ENCODE measurements at places on chromosomes 5 and 9. TPM values are rescaled to one million over a fixed set of nuclear protein-coding genes. Genes with fewer than 3 reads are reported as not detected.

DNA sequence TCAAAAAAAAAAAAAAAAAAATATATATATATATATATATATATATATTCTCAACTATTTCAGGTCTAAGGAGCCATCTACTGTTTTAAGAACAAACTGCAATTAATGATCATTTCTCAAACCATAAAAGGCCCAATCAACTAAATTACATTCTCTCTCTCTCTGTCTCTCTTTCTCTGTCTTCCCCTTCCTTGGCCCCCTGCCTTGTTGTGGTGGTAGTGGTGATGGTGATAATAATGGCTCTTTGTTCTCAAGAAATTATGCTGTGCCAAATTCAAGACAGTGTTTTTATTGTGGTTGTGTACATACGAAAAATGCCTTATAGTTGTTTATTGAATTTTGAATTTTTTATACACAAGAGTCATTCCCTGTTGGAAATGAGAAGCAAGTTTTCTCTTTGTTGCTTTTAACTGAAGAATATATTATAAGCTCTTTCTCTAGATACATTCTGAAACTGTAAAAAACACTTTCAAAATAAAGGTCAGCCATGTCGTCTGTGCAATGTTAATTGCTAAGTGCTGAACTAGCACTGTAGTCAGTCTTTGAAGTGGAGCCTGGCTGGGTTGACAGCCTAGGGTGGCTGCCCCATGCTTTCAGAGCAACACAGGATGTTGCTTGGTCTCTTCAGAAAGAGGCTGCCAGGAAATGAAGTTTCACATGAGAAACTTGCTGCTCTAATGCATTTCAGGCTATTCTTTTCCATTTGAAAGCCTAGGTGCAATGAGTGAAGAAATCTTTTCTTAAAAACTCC, 96.0 kb downstream of the HINT1 start:
- DNase-seq = no peak

DNA sequence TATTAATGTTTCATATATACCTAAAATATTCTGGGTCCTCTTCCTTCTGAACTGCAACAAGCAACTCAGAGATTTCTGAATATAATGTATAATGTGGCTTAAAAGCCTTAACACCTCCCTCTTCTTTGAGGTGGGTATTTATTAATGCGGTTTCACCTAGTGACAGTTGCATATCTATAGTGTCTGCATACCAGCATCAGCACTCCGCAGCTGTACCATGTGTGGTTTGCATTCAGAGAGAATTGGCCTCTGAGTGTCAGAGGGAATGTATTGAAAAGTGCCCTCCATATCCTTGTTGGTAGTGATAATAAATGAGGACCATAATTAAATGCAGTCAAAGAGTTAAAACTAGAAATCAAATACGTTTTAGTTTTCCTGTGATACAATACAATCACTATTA, 256.6 kb upstream of the ARRDC3 start:
- DNase-seq = no peak

DNA sequence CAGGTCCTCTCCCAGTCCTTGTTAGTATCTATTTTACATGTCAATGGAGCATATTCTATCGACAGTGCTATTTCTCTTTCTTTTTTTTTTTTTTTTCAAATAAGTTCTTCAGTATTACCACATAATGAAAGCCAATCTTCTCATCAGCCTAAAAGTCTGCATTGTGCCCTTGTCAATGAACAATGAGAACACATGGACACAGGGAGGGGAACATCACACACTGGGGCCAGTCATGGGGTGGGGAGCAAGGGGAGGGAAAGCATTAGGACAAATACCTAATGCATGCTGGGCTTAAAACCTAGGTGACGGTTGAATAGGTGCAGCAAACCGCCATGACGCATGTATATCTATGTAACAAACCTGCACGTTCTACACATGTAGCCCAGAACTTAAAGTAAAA, 47.7 kb upstream of the TEX48 start:
- DNase-seq = no peak

- DNase-seq = no peak
These were observed 42.3 kb downstream of the BASP1 start for GRCh38 chr5:17259630-17260257.

GRCh38 chr5:74294231-74294705, 346.3 kb downstream of the ENC1 start:
- no peak for DNase-seq

DNA sequence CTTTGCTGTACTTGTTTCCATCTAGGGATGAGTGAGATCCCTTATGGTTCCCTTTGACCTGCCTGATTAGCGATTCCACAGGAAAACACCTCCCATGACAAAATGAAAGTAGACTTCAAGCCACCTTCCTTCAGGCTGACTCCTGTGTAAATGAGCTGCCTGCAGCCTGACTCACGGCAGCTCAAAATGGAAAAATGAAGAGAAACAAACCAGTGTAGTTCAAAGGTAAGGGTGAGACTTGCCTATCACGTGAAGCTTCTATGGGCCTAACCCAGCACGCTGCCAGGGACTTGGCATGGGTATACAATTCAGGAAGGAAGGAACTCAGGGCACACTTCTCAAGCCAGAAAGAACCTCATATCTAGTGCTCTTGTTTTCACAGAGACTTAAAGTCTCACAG, 110.1 kb upstream of the LRRTM2 start:
- DNase-seq = no peak

GRCh38 chr5:146624179-146624578, 108.2 kb upstream of the GPR151 start:
- no peak for DNase-seq

- no peak for DNase-seq
These were observed 21.2 kb upstream of the KCNMB1 start for GRCh38 chr5:170410401-170410800.

DNA sequence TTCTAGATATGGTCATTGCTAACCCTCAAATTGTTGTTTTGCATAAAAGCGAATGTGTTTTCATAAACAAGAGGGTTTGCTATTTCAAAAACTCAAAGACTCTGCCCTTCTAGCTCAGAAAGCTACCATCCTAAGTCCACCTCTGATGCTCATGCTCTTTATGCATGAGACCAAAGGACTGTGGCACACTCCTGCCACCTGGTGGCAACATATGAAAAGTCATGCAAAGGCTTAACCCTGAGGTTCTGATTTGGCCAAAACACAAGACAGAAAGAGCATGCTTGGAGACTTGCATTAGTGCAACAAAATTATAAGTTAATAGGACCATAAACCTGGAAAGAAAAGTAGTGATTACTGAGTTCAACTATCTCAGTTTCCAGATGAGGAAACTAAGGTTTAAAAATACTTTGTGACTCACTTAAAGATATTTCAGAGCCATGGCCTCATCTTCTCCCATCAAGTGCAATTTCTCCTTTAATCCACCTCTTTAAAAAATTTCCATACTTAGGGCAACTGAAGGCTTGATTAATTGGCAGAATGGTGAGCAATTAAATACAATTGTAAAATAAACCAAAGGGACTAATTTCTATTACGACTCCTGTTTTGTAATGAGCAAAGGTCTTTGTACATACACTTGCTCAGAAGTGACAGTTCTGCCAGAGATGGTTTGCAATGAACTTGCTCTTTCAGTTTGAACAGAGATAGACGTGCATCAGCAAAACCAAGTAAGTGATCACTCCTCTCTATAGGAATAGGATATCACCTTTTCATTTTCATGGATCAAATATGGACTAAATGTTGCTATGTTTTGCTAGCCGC, 110.7 kb upstream of the RAD23B start:
- DNase-seq = peak; percentile 68

GRCh38 chr5:90894866-90895420, 336.3 kb downstream of the ADGRV1 start:
- no peak for DNase-seq

DNA sequence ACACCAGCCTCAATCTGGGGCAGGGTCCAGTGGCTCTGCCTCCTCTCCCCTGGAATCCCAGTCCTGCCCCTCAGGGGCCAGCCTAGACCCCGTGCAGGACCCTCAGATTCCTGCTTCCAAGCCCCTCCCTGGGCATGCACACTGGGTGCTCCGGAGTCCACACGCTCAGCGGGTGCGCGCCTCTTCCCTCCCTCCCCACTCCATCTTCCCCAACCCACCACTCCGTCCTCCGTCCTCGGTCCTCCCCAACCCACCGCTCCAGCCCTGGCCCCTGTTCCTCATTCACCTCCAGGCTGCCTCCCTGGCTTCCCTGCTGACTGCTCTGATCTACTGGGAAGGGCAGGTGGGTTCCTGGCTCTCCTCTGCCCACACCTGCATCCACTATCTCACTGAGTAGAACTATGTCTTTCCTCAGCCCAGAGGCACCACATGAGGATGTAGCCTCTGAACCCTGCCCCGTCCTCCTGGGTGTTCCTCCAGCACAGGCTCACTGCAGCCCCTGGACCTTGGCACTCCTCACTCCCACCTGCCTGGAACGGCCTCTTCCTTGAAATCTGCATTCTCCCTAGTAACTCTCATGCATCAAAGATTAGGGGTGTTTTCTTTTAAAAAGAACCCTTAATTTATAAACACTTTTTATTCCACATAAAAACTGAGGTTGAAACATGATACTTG, 92.8 kb downstream of the CAMSAP1 start:
- DNase-seq = peak; percentile 74

GRCh38 chr9:135903786-135904520, 3.4 kb downstream of the CAMSAP1 start:
- DNase-seq = peak; percentile 17

GRCh38 chr9:122695696-122696095, 20.8 kb downstream of the OR1L3 start:
- DNase-seq = no peak

DNA sequence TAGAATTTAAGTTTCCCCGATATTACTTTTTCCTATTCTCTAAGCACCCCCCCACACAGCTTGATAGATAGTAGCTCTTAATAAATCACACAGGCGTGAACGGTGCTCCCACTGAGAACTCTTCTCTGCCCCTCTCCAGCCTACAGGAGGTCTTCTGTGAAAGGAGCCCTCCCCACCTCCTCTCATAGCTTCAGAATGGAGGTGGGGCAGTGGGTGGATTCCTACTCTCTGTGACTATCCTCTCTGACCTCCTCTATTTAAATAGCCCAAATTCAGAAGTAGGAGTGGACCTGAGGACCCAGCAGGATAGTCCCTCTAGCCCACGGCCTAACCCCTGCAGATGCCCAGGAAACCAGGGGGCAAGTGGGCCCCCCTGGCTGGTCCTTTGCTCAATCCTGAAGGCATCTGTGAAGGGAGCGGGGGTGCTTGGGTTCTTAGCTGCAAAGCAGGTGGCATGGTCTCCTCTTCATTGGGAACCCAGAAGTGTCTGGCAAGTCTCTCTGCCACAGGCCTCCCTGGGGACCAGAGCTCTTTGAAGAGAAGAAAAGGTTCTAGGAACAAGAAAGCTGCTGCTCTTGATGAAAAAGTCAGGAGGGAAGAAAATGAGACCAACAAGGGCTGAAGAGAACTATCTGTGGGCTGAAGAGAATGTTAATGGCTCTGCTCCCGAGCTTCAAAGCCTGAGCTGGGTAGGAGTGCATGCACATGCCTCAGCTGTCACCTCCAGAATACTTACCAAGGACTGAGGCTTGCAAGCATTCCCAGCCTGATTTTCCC, 21.1 kb upstream of the HSPA9 start:
- no peak for DNase-seq

GRCh38 chr5:11785771-11786352, 118.4 kb downstream of the CTNND2 start:
- no peak for DNase-seq

GRCh38 chr5:180339583-180340183, 13.5 kb downstream of the GFPT2 start:
- DNase-seq = no peak

DNA sequence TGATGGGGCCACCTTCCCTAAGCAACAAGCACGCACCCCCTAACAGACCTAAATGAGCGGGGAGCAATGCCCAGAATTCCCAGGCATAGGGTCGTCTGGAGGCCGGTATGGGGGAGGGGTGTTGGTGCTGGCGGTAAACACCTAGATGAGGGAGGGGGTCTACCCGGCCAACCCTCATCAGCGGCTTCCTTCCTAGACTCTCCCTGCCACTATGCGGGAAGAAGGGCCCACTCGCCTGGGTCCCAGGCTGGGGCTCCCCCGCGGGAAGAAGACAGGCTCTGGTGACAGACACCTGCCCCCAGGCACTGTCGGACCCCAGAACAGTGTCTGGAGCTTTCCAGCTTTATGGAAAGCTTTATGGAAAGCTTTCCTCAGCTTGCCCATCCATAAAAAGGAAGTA, 519.0 kb upstream of the SEMA6A start:
- DNase-seq = no peak

GRCh38 chr9:86792136-86792535, 155.2 kb downstream of the GAS1 start:
- DNase-seq = no peak

DNA sequence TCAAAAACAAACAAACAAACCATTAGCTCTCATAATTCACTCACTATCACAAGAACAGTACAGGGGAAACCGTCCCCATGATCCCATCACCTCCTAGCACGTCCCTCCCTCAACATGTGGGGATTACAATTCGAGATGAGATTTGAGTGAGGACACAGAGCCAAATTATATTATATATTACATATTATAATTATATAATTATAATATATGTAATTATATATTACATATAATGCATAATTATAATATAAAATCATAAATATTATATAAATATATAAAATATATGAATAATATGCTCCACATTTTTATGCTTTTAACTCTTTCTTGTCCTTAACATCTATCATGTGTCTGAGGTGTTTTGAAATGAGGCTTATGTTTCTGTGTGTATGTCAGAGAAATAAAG, 3.4 kb upstream of the C9 start:
- DNase-seq = no peak

DNA sequence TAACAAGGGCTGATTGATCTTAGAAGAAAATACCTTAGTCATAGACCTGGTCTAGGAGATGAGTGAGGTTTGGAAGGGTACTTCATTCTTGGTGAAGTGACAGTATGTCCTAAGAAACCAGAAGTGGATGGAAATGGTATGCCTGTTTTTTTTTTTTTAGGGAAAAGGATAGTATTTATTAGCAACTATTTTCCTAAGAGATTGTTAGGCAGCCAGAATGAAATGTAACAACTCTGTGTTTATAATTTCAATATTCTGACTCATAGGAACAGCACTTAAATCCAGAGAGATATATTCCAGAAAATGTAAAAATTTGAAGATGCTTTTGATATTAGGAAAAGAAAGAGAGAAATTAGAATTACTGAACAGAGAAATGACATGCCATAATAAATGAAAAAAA, 21.2 kb upstream of the ARL14EPL start:
- DNase-seq = no peak

- DNase-seq = no peak
These were observed 296 bp downstream of the ZSWIM6 start for GRCh38 chr5:61332358-61332749.

ELAVL2 gene
- total RNA-seq = 0.11 TPM

ASPN gene
- total RNA-seq = 7.3 TPM

MORN5 gene
- total RNA-seq = not detected

CNTFR gene
- total RNA-seq = 3.8 TPM

VCP gene
- 194 TPM for total RNA-seq
